ENCODE measurements at places on chromosomes 2 and 18.
A peak's percentile ranks its signal among the peaks of the same experiment; 100 is the strongest.

- DNase-seq, result no peak
Observed at GRCh38 chr18:57475408-57475807, 40.2 kb downstream of the ONECUT2 start.

DNA sequence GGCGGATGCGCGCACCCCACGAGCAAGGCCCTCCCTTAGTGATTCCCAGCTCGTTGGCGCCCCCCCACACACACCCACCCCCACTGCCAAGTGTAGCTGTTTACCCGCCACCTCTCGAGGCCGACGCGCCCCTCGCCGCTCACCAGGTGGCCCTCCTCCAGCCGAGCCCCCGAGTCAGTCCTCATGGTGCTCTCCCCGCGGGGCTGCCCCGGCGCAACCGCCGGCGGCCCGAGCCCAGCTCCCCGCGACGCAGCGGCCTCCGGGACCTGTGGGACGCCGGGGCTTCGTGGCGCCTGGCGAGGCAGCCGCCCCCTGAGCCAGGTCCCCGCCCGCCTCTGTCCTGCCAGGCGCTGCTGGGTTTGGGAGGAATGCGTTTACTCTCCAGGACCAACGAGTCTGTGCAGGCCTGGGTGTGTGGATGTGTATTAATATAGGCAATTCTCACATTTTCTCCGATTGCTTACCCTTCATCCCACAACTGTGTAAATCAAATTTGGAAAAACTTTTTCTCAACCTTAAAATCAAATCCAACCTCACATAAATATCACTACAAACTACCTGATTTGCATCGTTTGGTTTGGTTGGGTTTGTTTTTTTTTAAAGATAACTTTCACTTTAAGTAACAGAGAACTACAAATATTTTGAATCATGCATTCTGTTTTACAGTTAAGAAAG, at the start of gene TMEM237:
TSS of gene TMEM237 (minus strand) at position 288 of the 675 bp plus-strand sequence. CDS start at position 185, 103 bp downstream.
- no peak for DNase-seq

DNA sequence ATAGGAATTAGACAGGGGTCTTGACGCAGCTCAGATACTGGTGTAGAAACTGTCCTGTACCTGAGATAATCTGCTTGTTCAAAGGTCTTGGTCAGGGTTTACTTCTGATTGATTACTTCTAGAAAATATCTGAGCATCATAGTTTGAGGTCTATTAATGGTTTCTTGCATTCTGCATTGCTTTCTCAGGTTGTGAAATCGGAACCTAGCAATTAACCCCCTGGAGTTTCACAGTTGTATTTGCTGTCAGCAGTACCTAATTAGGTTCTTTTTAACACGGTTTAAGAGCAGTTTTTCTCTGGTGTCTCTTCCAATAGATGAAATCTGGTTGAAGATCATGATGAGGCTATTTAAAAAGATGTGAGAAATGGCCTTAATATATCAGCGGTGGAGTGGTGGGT, 428.6 kb upstream of the SYT4 start:
- no peak for DNase-seq

- no peak for DNase-seq
Observed at GRCh38 chr2:190626641-190627210, 22.2 kb upstream of the NAB1 start.

- peak; percentile 36 for DNase-seq
Observed at GRCh38 chr2:75053484-75054112, 95.2 kb downstream of the POLE4 start.

DNA sequence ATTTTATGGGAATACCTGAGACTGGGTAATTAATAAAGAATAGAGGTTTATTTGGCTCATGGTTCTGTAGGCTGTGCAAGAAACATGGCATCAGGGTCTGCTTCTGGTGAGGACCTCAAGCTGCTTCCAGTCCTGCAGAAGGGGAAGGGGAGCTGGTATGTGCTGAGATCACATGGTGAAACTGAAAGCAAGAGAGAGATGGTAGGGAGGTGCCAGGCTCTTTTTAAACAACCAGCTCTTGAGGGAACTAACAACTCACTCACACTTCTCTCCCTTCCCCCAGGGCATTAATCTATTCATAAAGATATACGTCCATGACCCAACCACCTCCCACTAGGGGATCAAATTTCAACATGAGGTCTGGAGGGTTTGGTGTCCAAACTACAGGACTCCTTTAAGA, 40.1 kb downstream of the AGPS start:
- DNase-seq, result no peak

DNA sequence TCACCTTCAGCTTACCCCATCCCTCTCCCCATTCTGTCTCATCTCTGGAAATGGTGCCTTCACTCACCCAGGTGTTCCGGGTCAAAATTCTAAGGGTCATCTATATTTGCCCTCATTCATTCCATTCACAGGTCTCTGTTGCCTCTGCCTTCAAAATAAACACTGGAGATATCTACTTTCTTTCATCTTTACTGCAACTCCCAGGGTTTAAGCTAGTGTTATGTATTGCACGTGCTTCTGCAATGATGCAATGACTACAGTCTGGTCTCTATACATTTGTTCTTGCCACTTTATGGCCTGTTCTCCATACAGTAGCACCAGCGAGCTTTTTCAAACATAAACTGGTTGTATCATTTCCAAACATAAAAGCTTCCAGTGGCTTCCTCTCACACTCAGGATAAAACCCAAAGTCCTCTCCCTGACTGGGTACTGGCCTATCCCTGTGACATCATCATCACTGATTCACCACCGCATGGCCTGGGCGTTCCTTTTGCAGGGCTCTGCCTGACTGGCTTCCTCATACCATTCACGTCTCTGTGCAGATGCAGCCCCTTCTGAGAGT, 14.3 kb downstream of the DSG2 start:
- no peak for DNase-seq

DNA sequence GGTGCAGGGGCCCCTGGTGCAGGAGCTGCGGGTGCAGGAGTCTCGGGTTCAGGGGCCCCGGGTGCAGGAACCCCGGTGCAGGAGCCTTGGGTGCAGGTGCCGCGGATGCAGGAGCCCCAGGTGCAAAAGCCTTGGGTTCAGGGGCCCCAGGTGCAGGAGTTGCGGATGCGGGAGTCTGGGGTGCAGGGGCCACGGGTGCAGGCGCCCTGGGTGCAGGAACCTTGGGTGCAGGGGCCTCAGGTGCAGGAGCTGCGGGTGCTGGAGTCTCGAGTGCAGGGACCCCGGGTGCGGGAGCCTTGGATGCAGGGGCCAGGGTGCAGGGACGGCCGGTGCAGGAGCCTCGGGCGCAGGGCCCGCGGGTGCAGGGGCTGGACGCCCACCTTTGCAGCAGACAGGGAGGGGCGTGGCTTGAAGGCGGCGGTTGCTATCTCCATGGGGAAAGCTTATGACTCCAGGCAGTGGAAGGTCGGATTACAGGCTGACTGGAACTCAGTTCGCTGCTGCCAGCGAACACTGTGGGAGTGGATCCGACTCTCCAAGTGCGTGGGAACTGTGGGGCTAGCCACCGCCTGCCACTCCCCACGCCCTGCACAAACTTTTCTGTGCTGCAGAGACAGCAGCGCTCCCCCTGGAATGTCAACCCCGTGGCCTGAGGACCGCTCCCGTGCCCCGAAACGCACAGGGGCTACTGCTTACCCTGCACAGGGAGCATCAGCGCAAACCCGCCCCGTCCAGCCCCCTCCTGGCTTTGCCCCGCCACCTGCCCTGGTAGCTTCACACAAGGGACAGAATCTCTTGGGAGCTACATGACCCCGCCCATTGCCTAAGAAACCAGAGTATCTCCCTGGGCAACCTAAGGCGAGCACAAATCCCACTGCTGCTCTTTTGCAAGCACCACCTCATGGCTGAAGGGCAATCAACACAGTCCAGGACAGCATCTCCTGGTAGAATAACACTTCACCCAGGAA, 40.3 kb downstream of the COPS9 start:
- DNase-seq, result no peak

DNA sequence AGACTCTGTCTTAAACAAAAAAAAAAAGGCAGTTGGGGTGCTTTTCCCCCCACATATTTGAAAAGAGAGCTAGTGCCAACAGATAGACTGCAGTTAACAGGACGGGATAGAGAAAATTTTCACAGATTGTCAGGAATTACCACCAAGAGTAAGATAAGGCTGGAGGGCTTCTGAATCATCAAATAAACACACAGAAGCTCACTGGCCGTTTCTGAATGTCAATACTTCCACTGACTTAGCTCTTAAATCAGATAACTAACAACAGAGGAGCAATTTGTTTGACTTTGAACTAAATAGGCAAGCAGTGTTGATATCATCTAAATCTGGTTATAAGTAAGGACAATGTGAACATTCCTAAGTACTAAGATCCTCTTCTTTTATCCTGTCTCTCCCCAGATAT, 34.7 kb downstream of the PIEZO2 start:
- DNase-seq, result no peak

- DNase-seq, result no peak
Observed at GRCh38 chr2:225400060-225400511, 576 bp downstream of the NYAP2 start.

- no peak for DNase-seq
Observed at GRCh38 chr2:221478485-221478863, 93.6 kb downstream of the EPHA4 start.

DNA sequence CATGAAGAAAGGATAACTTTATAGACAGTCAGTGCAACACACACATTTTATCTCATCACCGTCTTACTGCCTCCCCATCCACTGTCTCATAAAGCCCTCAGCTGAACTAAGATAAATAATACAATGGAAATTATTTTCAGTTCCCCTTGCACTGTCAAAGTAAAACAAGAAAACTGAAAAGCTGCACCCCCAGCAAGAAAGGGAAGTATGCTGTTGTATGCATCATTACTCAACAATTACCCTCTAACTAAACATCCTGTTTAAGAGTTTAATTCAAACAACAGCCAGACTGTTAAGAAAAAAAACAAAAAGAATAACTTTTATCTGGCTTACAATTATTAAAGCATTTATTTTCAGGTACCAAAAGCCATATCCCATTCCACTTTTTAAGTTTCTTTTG, 25.0 kb downstream of the MPPE1 start:
- no peak for DNase-seq

GRCh38 chr18:59090966-59091603, 48.6 kb upstream of the SEC11C start:
- DNase-seq, result no peak

GRCh38 chr2:225274751-225275150, 124.8 kb upstream of the NYAP2 start:
- DNase-seq, result no peak

DNA sequence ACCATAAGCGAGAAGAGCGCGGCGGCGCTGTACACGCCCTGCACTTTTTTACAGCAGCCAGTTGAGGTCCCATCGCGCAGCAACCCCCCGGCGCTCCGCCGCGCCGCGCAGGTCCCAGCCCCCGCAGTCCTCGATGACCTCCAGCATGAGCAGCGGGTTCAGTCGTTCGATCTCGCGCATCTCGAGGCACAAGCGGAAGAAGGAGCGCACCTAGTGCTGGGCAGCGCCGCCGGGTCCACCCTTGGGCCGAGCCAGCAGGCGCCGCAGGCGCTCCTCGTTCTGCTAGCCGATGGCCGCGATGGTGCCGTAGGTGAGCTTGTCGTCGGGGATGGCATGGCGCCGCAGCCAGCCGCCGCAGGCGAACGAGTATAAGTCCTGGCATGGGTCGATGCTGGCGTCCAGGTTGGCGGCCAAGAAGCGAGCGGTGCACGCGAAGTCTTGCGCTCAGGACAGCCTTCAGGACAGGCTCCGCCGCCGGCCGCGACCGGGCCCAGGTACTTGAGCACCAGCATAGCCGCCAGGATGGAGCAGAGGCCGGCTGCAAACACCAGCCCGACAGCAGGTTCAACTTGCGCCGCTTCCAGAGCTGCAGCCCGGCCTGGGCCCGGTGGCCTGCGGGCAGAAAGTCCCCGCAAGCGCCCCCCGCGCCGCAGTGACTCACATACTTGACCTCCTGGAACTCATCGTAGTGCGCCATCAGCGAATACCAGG, 8.3 kb downstream of the ALPP start:
- no peak for DNase-seq

- DNase-seq, result peak; percentile 69
Observed at GRCh38 chr18:79944126-79944731, 7.2 kb downstream of the SLC66A2 start.

DNA sequence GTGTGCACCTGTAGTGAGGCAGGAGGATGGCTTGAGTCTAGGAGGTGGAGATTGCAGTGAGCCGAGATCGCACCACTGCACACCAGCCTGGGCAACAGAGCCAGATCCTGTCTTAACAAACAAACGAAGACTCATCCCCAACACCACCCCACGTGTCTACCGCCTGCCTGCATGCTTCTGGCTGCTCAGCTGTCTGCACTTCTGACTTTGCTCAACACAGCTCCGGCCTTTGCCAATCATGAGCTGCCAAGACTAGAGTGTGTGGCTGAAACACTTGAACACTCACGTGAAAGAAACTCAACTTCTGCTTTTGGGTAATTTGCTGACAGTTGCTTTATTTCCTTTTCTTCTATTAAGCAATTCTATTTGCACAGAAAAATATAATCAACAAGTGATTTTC, 32.1 kb upstream of the SP3 start:
- DNase-seq, result peak; percentile 37

DNA sequence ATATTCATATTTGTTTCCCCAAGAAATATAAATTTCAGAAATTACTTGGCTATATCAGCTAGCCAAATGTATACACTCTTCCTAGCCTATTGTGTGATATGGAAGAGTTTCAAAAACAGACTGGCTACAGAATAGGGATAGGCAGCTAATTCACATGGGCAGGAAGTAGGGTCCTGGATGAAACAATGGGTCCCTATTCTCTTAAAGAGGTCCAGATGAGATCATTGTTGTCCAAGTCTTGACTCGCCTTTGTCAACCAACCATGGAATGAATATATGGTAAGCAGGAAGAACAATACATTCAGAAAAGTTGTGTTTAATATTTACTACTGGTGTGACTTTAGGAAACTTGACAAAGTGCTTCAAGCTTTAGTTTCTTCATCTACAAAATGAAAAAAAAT, 319.9 kb downstream of the NBAS start:
- DNase-seq, result no peak

DNA sequence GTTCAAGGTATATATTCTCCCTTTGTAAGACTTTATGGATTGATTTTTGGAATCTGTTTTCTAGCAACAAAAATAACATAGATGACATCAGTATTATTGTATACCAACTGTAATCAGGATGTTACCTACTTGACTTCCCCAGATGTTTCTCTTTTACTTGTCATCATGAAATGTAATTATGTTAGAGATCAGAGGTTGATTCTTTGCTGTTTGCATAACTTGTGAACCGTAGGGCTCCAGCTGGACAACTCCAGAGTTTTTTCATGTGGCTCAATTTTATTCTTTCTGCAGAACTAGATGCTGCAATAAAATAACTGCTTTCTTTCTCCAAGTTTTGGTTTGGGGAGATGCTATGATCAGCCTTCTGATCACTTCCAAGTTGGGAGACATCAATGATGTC, 58.1 kb downstream of the SPOPL start:
- DNase-seq, result no peak

Measured in hematopoietic multipotent progenitor cell treated with erythropoietin and hydrocortisone succinate and interleukin-3 and kit ligand, for 8 days (in vitro differentiated cells).